ENCODE measurements at places on chromosomes 5 and 9. TPM values are rescaled to one million over a fixed set of nuclear protein-coding genes. Genes with fewer than 3 reads are reported as not detected.

DNA sequence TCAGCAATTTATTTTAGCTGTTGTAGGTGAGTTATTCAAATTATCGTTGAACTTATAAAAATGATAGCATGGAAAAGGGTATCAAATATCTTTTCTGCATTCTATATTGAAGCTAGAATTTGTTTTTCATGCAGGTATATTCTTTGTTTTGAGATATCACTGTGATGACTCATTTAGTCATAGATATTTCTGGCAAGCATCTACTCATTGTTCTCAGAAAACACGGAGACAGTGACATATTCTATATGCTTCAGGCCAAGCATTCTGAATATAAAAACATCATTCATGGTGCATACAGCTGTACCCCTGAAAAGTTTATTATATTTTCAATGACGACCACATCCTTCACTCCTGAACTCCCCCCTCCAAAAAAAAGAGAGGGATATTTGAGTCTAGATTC lies 150.3 kb upstream of the GRIA1 start:
- no peaks in the 10 kb centered on the region for H3K36me3 ChIP-seq
- DNase-seq, result no peak
- peaks cover 9% of the 10 kb centered on the region for H3K27me3 ChIP-seq

- DNase-seq, result no peak
- no peaks in the 10 kb centered on the region for H3K27me3 ChIP-seq
- H3K4me1 ChIP-seq, result peaks cover 24% of the 10 kb centered on the region
- H3K27ac ChIP-seq, result no peak overlapping the region
Observed at GRCh38 chr5:110255194-110255593, 471.3 kb downstream of the TMEM232 start.

NME5 gene
- total RNA-seq, result 2.0 TPM

DNA sequence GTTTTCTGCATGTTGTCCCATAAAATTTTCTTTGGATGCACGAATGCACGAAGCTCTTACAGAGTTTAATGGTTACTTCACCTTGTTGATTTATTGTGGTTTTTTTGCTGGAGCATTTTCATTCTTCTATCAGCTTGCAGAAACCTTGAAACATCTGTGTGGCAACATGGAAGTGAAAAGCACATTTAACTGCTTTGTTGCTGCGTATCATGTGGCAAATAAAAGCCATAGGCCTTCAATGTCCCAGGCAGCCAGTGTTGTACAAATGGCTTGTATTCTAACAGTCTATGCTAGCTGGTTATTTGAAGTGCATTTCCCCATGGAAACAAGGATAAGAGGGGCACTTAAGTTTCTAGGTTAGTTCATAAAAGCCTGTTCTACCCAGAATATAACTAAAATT lies 42.5 kb upstream of the RASGRF2 start:
- no peak overlapping the region for H3K27ac ChIP-seq
- DNase-seq, result no peak
- no peaks in the 10 kb centered on the region for H3K27me3 ChIP-seq
- H3K4me3 ChIP-seq, result no peak overlapping the region
- H3K36me3 ChIP-seq, result no peaks in the 10 kb centered on the region

SIGMAR1 gene
- total RNA-seq, result 76.7 TPM

DNA sequence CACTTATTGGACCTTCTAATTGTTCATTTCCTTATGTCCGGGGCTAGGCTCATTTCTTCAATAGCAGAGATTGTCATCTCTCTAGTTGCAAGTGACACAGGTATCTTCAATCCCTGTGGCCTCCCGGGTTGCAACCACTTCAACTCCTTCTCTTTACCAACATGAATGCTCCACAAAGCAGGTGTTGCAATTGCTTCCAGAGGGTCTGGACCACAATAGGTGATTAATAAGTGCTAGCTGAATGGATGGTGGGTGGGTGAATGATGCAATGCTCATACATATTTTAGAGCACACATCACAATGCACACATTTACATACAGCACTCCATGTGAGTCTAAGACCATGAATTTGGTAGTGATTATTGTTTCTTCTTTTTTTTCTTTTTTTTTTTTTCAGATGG lies 2.6 kb downstream of the CEMIP2 start:
- H3K4me3 ChIP-seq, result peak overlapping the region; percentile 8
- H3K36me3 ChIP-seq, result no peaks in the 10 kb centered on the region
- H3K27me3 ChIP-seq, result no peaks in the 10 kb centered on the region
- H3K27ac ChIP-seq, result peak overlapping the region; percentile 42
- no peak for DNase-seq

- no peaks in the 10 kb centered on the region for H3K4me1 ChIP-seq
- no peak overlapping the region for H3K4me3 ChIP-seq
- H3K36me3 ChIP-seq, result no peaks in the 10 kb centered on the region
- no peaks in the 10 kb centered on the region for H3K27me3 ChIP-seq
- H3K27ac ChIP-seq, result no peak overlapping the region
Observed at GRCh38 chr5:149747141-149747832, 17.2 kb downstream of the PPARGC1B start.

- no peak overlapping the region for H3K27ac ChIP-seq
- H3K36me3 ChIP-seq, result peaks cover 14% of the 10 kb centered on the region
- DNase-seq, result no peak
Observed at GRCh38 chr9:79580055-79580454, 8.3 kb downstream of the TLE4 start.

STPG3 gene
- total RNA-seq, result not detected

PPP3R2 gene
- not detected for total RNA-seq

TCOF1 gene
- 19.0 TPM for total RNA-seq

MZB1 gene
- total RNA-seq, result not detected

NR2F1 gene
- 28.7 TPM for total RNA-seq

GRCh38 chr9:135344915-135345500 lies 134.6 kb upstream of the PPP1R26 start:
- no peak overlapping the region for H3K4me3 ChIP-seq
- H3K27ac ChIP-seq, result no peak overlapping the region
- peak; percentile 59 for DNase-seq
- H3K36me3 ChIP-seq, result no peaks in the 10 kb centered on the region

GCNT1 gene
- total RNA-seq, result 11.0 TPM

BTNL8 gene
- not detected for total RNA-seq

DNA sequence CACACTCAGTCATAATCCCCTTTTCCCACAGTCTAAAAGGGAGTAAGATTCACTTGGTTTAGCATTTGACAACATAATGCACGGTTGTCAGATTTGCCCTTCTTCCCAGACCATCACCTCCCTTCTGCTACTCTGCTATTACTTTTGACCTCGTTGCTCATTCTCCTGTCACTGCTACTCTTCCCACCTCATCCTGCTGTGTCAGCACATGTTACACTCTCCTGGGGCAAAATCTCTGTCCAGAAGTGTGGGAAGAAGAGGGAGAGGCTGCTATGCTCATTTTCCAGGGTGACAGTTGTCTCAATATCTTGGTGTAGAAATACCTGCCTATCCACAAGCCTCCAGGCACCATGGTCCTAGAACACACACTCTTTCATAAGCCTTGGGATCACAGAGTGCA lies 449.9 kb upstream of the PIK3R1 start:
- no peak overlapping the region for H3K4me3 ChIP-seq
- H3K27ac ChIP-seq, result no peak overlapping the region
- no peaks in the 10 kb centered on the region for H3K27me3 ChIP-seq
- no peaks in the 10 kb centered on the region for H3K36me3 ChIP-seq
- no peak for DNase-seq

GRCh38 chr9:135524130-135524861 lies 3.1 kb downstream of the LCN1 start:
- H3K36me3 ChIP-seq, result no peaks in the 10 kb centered on the region
- peaks cover 5% of the 10 kb centered on the region for H3K27me3 ChIP-seq
- H3K27ac ChIP-seq, result no peak overlapping the region
- no peak for DNase-seq
- peaks cover 8% of the 10 kb centered on the region for H3K4me1 ChIP-seq

DNA sequence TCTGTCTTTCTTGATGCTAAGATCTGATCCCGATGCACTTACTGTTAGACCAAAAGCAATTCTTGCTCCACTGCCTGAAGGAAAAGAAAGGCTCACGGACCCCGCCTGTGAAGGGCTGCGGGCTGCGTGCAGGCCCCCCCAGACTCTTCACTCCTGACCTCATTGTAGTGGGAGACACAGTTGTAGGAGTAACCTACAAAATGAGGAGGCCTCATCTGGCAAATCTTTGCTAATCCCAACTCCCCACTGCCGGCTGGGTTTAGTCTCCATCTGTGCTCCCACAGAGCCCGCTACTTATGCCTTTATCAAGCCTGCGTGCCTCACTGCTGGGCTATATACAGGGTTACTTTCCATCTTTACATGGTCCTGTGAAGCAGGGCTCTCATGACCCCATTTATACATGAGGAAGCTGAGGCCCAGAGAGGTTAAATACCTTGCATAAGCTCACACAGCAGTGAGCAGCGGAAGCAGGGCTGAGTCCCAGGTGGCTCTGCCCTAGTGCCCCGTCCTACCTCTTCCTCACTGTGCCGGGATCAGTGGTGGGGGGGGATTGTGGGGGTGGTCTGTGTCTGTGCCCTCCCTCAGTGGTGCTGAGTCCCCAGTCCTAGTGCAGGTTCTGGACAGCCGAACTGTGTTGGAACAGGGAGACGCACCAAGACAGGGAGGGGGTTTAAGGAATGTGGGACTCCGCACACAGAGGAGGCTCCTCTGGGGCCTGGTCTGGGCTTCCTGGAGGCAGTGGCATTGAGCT lies 43.9 kb upstream of the RNF130 start:
- H3K27ac ChIP-seq, result no peak overlapping the region
- H3K27me3 ChIP-seq, result peaks cover 2% of the 10 kb centered on the region
- H3K36me3 ChIP-seq, result no peaks in the 10 kb centered on the region
- H3K4me1 ChIP-seq, result no peaks in the 10 kb centered on the region
- H3K4me3 ChIP-seq, result no peak overlapping the region

- H3K27ac ChIP-seq, result no peak overlapping the region
- DNase-seq, result no peak
- H3K27me3 ChIP-seq, result no peaks in the 10 kb centered on the region
- H3K4me1 ChIP-seq, result peaks cover 21% of the 10 kb centered on the region
- H3K36me3 ChIP-seq, result no peaks in the 10 kb centered on the region
- H3K4me3 ChIP-seq, result no peak overlapping the region
Observed at GRCh38 chr5:95083606-95084005, 201.3 kb downstream of the MCTP1 start.

DNA sequence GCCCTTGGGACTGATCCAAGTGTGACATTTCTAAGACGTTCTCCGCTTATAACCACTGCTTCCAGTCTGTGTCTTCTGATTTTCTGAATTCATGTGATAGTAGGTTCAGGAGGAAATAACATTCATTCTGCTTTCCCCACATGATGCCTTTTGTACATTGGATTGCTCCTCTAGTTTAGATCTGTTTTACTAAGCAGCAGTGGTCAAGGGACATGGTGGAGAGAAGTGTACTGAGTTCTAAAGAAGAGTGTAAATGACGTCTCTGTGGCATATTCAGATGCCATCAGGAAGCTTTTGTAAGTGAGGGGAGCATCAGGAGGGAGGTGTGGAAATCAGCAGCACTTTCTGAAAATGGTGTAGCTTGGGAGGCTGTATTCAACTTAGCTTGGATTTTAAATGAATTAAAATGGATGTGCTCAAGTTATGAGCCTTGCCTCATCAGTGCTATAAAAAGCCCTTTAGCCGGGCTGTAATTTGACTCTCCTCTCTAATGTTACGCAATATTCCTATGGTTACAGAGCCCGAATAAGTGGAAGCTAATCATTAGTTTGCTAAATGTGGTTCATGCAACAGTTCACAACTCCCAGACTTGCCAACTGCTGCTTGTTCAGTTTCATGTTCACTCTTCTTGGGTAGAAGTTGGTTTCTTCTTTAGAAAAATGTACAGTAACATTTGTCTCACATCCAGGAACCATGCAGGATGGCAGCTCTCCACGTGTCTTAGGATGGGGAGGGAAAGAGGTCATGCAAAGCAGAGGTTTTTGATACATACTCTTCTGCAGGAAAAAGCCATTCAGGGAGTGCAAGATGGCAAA lies 281.3 kb downstream of the ARHGAP26 start:
- H3K27me3 ChIP-seq, result no peaks in the 10 kb centered on the region
- H3K4me1 ChIP-seq, result peaks cover 39% of the 10 kb centered on the region
- H3K36me3 ChIP-seq, result no peaks in the 10 kb centered on the region
- peak overlapping the region; percentile 6 for H3K4me3 ChIP-seq

DNA sequence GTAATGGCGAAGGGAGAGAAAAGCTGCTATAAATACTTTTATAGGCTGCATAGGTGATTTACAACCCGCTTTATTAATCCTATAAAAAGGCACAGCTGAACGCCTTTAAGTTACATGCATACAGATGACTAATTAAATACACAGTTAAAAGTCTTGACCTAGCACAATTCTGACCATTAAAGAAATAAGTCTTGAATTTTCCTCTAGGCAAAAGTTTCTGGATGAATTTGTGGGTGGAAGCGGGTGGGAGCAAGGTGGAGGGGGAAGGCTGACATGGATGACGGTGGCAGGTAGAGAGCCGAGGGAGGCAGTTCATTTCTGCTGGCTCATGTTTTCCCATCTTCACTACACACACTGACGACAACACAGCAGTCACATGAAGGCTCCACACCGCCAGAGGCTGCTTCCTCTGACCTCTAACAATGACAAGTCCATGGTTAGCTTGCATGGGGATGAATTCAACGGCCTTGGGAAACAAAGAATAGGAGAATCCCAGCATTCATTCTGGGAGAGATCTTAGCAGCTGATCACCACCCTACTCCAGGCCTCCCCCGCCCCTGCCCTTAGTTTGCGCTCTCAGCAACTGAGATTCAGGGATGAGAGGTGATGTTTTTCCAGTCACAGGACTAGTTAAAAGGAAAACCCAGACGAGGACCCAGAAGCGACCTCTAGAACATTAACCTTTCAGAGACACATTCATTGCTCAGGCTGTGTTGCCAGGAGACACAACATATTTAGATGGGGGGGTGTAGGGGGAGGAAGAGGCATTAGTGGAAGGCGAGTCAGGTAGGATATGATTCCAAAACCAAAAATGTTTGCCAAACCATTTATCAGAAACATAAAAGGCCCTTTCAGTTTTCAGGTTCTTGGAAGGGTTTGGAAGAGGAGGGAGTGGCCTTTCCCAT lies 329.3 kb downstream of the PIK3R1 start:
- peaks cover 83% of the 10 kb centered on the region for H3K4me1 ChIP-seq
- no peaks in the 10 kb centered on the region for H3K27me3 ChIP-seq
- no peak for DNase-seq
- H3K27ac ChIP-seq, result peak overlapping the region; percentile 69

ADAMTS12 gene
- total RNA-seq, result 32.9 TPM

DNA sequence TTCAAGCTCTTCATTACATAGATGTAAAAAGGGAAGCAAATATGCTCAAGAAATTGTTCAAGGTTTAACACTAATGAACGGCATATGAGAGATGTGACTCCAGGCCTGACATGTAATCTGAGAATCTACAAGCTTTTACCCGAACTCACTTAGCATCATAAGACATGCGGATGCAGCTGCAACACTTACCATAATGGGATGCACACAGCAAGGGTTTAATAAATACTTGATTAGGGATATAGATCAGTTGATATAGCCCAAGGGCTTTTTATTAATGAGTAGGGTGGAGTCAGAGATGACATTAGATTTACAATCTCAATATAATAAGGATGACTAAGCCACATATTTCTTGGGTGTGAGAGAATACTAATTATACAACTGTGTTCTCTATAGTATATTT lies 2215.5 kb downstream of the MAT2B start:
- no peaks in the 10 kb centered on the region for H3K27me3 ChIP-seq
- H3K36me3 ChIP-seq, result no peaks in the 10 kb centered on the region
- H3K4me3 ChIP-seq, result no peak overlapping the region
- DNase-seq, result no peak

GRCh38 chr9:36325081-36325828 lies 67.0 kb upstream of the GNE start:
- H3K27ac ChIP-seq, result no peak overlapping the region
- no peaks in the 10 kb centered on the region for H3K27me3 ChIP-seq
- no peaks in the 10 kb centered on the region for H3K36me3 ChIP-seq
- no peak for DNase-seq
- peaks cover 13% of the 10 kb centered on the region for H3K4me1 ChIP-seq

- H3K27ac ChIP-seq, result no peak overlapping the region
- no peaks in the 10 kb centered on the region for H3K36me3 ChIP-seq
Observed at GRCh38 chr5:1011741-1012312, 3.2 kb downstream of the NKD2 start.
